WTC11 (cell line): ENCODE measurements at places on chromosomes 3 and 15.

GRCh38 chr3:118466795-118467330 is 567.8 kb downstream of the IGSF11 start:
- no peak for DNase-seq

GRCh38 chr3:197023998-197024651 is 5.5 kb downstream of the MELTF start:
- no peak for DNase-seq

DNA sequence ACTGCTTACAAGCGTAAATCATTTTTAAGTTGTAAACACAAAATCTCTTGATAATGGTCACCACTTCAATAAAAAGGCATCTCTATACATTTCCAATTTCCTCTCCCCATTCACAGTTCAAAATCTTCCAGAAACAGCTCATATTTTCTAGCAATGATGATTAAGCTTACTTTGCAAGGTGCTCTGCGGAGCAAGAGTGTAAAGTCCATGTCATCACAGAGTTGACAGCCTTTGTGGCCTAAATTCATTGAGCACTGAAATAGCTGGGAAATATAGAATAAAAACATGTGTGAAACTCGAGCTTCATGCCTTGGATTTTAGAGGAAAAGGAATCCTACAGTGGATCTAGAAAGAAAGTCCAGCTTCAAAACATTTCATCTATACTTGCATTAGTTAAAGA is 41.8 kb upstream of the ARPP21 start:
- no peak for DNase-seq

DNA sequence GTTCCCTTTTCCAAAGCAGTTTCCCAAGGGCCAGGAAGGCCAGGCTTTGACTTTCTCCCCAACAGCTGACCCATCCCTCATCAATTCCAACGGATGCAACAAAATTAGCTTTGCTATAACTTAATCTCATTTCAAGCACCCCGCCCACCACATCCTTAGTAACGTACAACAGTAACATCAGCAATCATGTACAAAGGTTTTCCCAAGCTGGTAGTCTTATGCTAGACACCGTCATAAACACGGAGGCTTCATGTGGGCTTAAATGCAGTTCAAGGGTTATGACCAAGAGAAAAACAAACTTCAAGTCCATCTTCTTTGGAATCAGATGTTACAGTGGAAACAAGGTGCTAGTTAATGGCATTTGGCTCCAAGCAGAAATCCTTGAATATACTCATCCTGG is 66.6 kb downstream of the EOMES start:
- DNase-seq = no peak

GRCh38 chr3:55597641-55598040 is 110.5 kb upstream of the WNT5A start:
- DNase-seq = no peak

DNA sequence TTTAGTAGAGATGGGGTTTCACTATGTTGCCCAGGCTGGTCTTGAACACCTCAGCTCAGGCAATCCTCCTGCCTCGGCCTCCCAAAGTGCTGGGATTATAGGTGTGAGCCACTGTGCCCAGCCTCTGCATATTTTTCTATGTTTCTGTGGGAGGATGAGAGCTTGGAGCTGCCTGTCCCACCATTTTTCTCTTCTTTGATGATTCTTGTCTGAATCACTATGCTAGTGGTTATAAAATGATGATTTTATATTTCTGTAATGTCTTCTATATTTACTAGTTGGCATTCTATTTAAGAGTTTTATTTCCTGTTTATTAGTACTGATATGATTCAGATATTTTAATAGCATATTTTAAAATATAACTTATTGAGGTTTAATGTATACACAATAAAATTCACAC is 69.7 kb downstream of the CHCHD6 start:
- no peak for DNase-seq

DNA sequence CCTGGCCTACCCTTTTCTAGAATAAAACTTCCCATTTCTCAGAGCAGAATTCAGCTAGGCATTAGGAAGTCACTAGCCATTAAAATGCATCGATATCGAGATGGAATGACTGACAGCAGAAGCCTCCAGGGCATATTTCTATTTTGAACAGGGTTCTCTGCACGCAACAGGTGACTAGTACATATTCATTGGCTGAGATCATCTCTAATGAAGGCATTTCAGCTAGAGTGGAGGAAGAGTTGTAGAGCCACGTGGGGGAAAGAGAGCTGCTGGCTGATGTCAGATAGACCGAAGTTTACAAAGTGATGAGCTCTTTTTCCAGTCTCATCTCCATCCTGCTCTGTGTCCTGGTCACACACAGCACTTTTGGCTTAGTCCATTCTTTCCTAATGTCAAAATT is 7.5 kb downstream of the TMEM40 start:
- DNase-seq = no peak

GRCh38 chr3:45100981-45101407 is 45.2 kb downstream of the CDCP1 start:
- DNase-seq = no peak

- DNase-seq = no peak
These were observed 799.8 kb downstream of the DIPK2A start for GRCh38 chr3:144771381-144771870.

- no peak for DNase-seq
These were observed 559.3 kb upstream of the GRM7 start for GRCh38 chr3:6301626-6302025.

DNA sequence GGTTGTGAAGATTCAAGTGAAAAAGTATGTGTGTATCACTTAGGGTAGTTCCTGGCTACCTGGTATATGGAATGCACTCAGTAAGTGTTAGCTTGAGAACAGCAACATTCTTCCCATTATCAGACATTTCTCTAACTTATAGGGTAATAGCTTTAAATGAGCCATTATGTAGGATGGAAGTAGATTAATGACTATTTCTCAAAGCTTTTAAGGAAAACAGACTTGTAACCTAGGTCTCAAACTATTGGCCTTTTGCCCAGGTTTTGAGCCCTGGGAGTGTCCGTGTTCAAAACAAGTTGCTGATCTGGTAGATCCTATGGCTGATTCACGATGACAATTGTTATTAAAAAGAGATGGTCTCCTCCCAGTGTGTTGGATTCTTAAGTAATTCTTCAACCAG is 129.1 kb upstream of the UMPS start:
- DNase-seq = no peak

DNA sequence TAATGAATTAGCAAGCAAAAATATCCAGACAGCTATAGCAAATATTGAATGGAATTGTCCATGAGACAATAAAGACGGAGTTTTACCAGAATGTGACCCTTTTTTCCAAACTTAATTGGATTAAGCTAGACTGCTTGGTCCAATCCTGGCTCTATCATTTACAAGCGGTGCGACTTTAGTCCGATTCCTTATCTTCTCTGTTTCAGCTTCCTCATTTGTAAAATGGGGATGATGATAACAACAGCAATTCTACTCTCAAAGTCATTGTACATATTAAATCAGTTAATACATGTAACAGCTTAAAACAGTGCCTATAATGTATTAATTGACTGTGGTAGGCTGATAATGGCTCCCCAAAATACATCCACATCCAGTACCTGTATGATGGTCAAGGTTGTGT is 62.1 kb upstream of the CRBN start:
- DNase-seq = no peak

DNA sequence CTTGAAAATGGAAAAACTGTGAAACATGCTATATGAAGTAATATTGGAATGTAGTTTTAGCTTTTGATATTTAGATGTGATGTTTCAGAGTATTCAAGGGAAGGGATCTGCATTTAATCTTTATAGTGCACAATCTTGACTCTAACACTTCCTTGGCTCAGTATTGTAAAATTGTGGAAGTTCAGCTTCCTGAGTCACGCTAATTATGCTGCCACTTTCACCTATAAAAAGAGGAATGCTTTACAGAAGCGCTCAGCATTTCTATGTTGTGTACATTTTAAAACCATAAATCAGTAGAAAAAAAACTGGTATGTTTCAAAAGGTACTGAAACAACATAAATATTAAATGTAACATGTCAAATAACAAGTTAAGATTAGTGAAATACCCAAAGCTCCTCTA is 32.6 kb downstream of the SERPINI2 start:
- DNase-seq = no peak

GRCh38 chr3:187809612-187809991 is 64.3 kb upstream of the BCL6 start:
- DNase-seq = no peak
